ENCODE measurements at places on chromosomes 2 and 18.

DNA sequence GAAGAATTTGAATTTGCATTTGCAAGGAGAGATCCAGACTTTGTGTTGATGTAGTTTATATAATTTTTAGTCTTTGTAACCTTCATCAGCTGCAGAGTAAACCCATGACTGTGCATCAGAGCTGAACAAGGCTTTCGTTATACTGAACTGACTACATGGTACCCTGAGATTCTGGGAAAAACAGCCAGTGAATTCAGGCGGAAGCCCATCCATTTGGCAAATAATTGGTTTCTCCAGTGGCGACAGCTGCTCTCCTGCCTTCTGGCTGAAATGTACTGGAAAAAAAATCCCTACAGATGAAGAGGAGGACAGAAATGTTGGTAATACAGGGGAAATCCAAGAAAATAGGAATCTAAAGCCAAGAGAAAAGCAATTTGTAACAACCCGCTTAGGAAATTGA lies 657.5 kb upstream of the CDH7 start:
- no peaks in the 10 kb centered on the region for H3K27me3 ChIP-seq
- no peak overlapping the region for H3K4me3 ChIP-seq
- H3K36me3 ChIP-seq = no peaks in the 10 kb centered on the region
- no peak for DNase-seq

DNA sequence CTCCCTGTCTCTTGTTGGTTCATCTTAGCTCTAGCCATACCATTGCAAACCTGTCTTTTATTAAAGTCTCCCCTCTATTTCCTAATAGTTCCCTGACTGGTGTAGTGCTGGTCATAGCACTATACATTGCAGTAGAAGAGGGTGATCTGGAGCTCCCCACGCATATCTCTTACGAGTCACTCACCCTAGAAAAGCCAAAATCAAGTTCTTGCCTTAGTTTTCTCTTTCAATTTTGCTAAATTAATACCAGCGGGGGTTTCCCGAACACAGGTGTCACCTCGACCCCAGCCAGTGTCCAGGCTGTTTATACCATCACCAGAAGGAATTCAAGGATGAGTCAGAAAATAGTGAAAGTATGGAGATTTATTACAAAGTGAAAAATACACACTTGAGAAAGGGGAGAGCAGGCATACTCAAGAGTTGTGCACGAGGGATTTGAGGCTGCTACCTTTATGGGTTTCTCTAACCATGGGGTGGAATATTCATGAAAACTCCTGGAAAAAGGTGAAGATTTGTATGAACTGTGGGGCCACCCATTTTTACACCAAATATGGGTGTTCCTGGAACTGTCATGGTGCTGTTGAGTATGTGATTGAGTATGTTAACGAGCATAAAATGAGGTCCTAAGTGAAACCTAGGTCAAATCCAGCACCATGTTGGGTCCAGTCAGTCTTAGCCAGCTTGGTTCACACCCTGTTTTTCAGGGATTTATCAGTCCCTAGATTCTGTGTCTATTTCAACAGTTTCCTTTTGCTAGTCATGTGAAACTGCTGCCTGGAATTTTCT lies 20.2 kb downstream of the PROKR1 start:
- DNase-seq = no peak
- no peaks in the 10 kb centered on the region for H3K27me3 ChIP-seq
- no peaks in the 10 kb centered on the region for H3K36me3 ChIP-seq
- H3K27ac ChIP-seq = no peak overlapping the region

DNA sequence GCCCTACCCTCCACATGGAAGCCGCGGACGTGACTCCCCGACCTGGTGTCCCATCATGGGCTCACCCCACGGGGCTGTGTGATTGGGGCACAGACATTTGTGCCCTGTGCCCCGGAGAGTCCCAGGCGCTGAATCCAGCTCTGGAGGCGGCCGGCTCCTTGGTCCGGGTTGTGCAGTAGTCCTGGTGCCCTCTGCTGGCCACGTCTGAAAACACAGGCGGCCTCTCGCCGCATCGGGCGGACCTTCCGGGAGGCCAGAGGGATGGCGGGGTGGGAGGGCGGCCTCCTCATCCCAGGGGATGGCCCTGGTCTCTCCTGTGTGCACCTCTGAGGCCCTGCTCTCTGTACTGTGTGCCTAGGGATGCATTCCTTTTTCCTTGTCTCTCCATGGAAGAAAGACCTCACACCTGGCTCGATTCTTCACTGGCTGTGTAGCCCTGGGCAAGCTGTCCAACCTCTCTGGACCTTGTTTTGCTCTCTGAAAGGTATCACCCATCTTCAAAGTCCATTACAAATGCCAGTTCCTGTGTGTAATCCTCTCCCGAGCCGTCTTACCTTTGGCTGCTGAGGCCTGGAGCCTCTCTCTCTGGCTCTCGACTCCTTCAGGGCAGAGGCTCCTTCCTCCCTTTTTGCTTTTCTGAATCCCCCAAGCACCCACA lies 27.6 kb downstream of the CELF4 start:
- no peaks in the 10 kb centered on the region for H3K4me1 ChIP-seq
- DNase-seq = peak; percentile 80
- H3K27me3 ChIP-seq = no peaks in the 10 kb centered on the region
- no peak overlapping the region for H3K4me3 ChIP-seq
- H3K27ac ChIP-seq = no peak overlapping the region

DNA sequence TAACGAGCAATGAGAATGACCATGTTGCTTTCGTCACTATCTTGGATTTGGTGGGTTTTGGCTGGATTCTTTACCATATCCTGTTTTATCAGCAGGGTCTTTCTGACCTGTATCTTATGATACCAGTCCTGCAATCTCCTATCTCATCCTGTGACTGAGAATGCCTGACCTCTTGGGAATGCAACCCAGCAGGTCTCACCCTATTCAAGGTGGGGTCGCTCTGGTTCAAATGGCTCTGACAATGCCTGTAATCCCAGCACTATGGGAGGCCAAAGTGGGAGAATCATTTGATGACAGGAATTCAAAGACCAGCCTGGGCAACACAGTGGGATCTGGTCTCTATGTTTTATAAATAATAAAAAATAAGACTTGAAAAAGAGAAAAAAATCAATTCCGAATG lies 173.5 kb downstream of the ACTR3 start:
- no peak overlapping the region for H3K4me3 ChIP-seq
- no peaks in the 10 kb centered on the region for H3K27me3 ChIP-seq
- H3K4me1 ChIP-seq = no peaks in the 10 kb centered on the region
- DNase-seq = no peak
- no peaks in the 10 kb centered on the region for H3K36me3 ChIP-seq

DNA sequence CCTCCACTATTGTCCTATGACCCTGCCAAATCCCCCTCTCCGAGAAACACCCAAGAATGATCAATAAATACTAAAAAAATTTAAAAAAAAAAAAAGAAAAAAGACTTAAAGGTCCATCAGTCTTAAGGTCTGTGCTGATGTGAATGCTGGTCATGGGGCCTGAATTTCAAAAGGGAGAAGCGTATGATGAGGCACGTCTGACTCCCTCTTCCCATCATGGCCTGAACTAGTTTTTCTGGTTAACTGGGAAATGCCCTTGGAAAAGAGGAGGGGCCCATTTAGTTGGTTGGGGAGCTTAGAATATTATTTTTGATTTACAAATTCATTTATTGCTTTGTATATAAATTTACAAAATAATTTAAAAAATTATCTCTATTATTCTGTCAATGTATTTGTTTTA lies 291.0 kb upstream of the CDH19 start:
- no peak for DNase-seq
- H3K36me3 ChIP-seq = no peaks in the 10 kb centered on the region
- H3K27me3 ChIP-seq = no peaks in the 10 kb centered on the region
- H3K4me3 ChIP-seq = no peak overlapping the region
- no peak overlapping the region for H3K27ac ChIP-seq
